Sigmoid colon (tissue), 7 donors: ENCODE measurements at places on chromosomes 7 and 10. TPM values are rescaled to one million over a fixed set of nuclear protein-coding genes. Genes with fewer than 3 reads are reported as not detected.

The OR2A12 gene
- not detected for total RNA-seq

The TUBAL3 gene
- total RNA-seq, result not detected

The CALCR gene
- not detected for total RNA-seq

The CDK14 gene
- total RNA-seq, result 18.6 TPM

The LRMDA gene
- 5.7 TPM for total RNA-seq

The EGFR gene
- total RNA-seq, result 61.5 TPM

The WDR86 gene
- total RNA-seq, result 14.4 TPM

The SCIN gene
- 0.95 TPM for total RNA-seq

The RASA4B gene
- total RNA-seq, result 39.1 TPM

The CPXM2 gene
- total RNA-seq, result 117 TPM

DNA sequence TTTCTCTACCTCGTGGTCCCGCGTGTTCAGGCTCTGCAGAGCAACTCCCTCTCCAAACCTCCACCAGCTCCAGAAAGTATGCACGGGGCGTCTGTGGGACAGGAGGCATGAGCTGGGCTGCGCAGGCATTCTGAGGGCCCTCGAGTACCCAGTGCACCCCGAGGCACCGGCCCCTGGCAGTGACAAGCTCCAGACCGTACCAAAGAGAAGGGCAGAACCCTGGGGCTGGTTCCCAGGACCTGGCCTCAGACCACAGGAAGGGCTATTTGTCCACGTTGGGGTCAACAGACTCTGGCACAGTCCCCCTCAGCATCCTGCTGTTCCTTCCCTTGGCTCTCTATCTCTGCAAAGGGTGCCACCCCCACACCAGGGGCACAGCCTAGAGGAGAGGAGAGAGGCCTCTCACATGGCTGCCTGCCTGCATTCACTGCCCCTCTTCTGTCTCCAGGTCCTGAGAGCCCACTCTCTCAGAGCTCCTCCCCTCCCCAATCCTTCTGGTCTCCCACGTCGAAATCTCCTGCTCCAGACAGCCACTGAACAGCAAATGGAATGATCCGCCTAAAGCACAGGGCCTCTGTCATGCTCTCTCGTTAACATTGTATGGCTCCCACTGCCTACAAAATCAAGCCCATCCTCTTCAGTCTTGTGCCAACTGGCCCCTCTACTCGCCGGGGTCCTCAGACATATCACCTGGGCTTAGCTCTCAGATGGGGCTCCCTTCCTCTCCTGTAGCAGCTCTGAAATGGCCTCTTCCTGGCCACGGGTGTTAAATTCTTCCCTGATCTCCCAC is 96.3 kb downstream of the OAT start:
- DNase-seq, result peak; percentile 47

DNA sequence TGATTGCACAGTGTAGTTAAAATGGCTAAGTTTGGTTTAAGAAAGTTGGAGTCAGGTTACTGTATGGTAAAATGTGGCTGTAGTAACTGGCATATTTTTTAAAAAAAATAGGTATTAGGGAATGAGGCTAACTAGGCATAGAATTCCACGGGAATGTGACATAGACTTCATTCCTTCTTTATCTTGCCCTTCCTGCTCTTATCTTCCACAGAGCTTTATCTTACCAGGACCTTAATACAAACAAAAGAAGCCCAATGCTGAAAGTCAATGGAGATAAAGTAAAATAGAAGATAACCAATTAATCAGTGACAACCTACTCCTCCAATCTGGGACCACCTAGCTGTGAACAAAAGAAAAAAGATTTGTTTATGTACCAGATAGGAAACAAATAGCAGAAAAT is 58.1 kb downstream of the TET1 start:
- DNase-seq, result no peak

DNA sequence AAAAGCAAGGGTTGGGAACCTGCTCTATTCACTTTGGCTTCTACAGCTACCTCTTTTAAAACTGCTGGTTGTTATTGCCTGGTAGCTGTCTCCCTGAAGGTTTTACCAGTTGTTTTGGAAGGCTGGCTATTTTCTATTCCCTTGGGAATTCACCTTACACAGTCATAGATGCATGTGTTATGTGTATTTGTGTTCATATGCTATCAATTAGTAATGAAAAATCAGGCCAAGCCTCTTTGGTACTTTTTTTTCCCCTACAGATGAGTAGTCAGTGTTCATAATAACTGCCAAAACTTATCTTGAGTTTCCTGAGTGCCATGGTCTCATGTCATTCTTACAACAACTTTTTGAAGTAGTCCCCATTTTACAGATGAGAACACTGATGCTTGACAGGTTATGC is 738.0 kb upstream of the GALNT17 start:
- no peak for DNase-seq

- DNase-seq, result no peak
These were observed 190.1 kb downstream of the PRPF18 start for GRCh38 chr10:13776861-13777311.

DNA sequence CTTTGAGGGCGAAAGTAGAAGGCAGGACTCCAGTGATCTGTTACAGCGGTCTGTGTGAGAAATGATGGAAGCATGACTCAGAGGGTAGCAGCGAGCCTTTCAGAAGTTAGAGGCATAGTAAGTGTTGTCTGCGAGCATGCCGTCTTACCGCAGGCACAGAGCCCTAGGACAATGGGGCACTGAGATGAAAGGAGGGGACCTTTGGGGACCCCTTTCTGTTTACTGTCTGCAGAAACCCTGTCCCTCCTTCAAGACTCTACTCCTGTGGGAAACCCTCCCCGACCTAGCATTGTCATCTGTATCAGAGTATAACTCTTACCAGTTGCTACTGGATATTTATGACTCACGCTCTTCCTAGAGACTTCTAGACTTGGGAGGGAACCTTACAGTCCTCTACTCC is 87.2 kb upstream of the AGK start:
- no peak for DNase-seq

DNA sequence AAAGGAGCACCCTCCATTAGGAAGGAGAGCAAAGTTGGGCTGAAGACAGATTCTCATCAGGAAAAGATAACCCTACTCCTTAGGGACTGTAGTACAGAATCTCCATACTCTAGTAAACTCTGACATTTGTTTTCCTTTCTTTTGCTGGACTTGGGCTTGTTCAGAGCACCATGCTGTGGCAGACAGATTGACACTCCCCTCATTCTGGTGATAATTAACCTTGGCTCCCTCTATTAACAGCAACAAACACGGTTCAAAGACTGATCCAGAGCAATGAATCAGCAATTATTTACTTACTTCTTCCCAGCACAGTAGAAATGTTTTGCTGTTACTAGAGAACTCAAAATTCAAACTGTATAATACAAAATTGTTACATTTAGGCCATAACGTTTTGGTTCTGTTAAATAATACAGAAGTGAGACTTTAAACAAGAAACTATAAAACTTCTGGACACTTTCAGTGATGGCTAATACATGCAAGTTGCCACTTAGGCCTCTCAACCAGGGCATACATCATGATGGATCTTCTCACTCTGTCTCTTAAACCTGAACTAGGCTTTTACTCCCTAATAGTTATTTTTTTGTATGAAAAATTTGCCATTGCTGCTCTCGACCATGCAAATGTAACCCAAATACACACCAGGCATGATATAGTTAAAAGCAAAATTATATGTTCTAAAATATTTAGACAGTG is 639.0 kb downstream of the IPMK start:
- no peak for DNase-seq

- no peak for DNase-seq
These were observed 223.3 kb downstream of the MLLT10 start for GRCh38 chr10:21757185-21757901.

DNA sequence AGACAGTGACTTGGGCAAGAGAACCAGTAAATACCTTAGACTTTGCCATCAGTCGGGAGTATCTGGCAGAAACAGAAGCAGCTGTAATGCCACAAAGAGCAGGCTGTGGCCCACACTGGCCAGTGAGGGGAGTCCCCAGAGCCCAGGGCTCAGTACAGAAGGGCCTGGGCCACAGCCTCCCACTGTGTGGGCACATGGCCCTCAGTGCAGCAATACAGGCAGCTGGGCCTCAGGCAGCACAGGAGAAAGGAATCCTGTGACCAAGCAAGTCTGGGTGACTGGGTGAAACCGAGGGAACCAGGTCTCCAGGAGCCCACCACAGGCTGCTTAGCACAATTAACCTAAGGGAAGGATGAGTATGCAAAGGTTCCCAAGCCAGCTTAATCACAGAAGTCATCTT is 14.0 kb downstream of the WDR91 start:
- no peak for DNase-seq

GRCh38 chr10:62048470-62048869 is 147.0 kb downstream of the ARID5B start:
- DNase-seq, result no peak

- DNase-seq, result no peak
These were observed 9.1 kb downstream of the SDHAF3 start for GRCh38 chr7:97126483-97127171.

GRCh38 chr10:59807629-59808620 is 54.7 kb upstream of the MRLN start:
- DNase-seq, result no peak

DNA sequence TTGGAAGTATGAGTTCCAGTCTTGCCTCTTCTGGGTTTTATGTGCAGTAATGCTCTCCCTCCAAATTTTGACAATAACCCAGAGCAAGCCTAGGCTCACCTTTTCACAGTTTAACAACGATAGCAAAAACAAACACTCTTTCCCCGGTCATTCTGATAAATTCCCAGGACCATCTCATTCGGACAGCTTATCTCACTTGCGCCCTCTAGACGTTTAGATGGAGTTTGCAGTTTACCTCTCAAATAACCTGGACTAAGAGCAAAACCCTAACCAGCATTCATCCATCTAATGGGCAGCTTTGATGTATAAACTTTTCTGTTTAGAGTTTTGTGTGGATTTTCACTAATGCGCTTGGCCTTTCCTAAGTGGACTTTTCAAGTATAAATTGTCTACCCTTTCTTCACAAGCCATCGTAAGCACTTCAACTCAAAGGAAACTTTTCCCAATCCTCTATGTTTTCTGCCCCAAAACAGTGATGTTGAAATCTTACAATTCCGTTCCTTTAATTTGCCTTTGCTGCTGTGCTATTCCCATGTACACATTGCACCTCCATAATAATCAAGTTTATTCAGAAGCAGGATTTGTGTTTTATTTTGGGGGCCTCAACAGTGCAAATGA is 114.9 kb downstream of the HDAC9 start:
- no peak for DNase-seq

GRCh38 chr10:74977913-74978847 is 133.3 kb upstream of the SAMD8 start:
- DNase-seq, result no peak

GRCh38 chr10:11837372-11838161 is 14.4 kb downstream of the PROSER2 start:
- DNase-seq, result peak; percentile 24

- DNase-seq, result no peak
These were observed 732.8 kb downstream of the ZWINT start for GRCh38 chr10:55628260-55628701.

DNA sequence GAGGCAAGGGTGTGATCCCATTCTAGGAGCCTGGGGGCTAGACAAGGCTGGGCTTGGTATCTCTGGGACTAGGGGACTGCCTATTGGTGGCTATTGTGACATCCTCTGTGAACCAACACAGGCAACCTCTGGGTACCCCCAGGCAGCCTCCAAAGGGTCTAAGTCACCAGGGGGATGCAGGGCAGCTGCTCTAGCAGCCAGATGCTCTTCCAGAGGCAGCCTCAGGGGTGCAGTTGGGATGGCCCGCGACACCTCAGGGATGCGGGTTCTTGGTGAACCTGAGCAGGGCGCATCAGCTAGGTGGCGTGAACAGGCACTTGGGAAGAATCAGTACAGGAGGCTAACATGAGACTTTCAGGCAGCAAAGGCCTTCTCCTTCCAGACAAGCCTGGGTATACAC is 1.6 kb upstream of the TMEM120A start:
- peak; percentile 61 for DNase-seq

DNA sequence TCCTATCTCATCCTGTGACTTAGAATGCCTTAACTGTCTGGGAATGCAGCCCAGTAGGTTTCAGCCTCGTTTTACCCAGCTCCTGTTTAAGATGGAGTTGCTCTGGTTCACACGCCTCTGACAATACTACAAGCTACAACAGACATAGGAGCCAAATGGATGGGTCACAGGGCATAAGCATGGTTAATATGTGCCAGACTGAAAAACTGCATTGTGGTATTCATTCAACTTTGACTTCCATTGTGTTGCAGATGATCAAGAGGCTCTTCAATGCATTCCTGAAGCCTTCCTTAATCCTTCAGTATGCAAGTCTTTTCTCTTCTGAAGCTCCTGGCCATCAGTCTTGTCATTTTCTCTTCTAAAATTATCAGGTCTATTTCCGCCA is 20.3 kb upstream of the RNF32 start:
- DNase-seq, result no peak

GRCh38 chr7:155694851-155695250 is 50.4 kb downstream of the RBM33 start:
- DNase-seq, result no peak

- no peak for DNase-seq
These were observed 28.5 kb upstream of the STK17A start for GRCh38 chr7:43554423-43554822.

DNA sequence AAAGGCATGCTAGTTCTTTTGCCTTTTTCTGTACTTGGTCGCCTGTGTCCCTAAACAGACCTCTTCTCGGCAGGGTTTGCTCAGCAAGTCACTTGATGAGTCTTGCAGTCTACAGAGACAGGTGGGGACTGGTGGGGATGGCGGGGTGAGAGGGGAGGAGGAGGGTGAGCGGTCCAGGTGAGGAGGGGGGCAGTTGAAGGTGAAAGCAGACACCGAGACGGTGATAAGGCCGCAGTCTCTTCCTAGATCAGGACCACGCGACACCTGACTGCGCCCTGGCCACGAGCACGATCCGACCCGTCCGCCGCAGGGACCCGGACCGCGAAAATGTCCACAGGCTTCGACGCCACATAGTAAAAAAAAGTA is 566 bp downstream of the ASNS start:
- no peak for DNase-seq
